OCI-LY7 (cell line): ENCODE measurements at places on chromosomes 11 and 22. TPM values are rescaled to one million over a fixed set of nuclear protein-coding genes. Genes with fewer than 3 reads are reported as not detected.

Gene OR5J2
- not detected in 2 replicates for total RNA-seq

- no peak for DNase-seq
Measured at GRCh38 chr22:47380692-47381091, 618.2 kb downstream of the TBC1D22A start.

DNA sequence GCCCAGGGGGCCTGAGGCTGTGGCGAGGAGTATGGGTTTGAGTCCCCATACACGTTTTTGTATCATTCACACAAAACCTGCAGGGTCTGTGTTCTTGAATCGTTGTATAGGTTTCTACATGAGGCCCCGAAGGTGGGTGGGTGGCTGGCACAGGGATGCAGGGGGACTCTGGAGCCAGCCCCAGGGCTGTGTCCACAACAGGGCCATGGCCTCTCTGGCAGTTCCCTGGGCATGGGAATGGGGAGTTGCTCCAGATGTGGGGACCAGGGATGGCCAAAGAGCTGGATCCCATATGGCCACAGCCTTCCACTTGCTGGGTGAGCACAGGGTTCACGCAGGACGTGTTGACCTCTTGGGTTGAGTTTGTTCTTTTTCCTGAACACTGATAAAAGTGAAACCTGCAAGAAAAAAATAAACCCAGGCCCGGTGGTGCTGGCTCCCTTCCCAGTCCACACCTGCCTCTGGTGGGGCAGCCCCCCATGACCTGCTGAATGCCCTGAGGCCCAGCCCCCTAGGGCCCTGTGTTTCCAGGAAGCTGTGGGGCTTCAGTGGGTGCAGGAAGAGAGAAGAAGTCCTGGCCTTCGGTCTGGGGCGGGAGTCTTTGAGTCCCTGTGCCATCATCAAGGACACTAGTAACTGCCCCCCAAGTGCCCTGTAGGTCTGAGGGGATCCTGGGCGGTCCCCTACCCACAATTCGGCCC, 16.1 kb downstream of the MYRF start:
- DNase-seq, result no peak

DNA sequence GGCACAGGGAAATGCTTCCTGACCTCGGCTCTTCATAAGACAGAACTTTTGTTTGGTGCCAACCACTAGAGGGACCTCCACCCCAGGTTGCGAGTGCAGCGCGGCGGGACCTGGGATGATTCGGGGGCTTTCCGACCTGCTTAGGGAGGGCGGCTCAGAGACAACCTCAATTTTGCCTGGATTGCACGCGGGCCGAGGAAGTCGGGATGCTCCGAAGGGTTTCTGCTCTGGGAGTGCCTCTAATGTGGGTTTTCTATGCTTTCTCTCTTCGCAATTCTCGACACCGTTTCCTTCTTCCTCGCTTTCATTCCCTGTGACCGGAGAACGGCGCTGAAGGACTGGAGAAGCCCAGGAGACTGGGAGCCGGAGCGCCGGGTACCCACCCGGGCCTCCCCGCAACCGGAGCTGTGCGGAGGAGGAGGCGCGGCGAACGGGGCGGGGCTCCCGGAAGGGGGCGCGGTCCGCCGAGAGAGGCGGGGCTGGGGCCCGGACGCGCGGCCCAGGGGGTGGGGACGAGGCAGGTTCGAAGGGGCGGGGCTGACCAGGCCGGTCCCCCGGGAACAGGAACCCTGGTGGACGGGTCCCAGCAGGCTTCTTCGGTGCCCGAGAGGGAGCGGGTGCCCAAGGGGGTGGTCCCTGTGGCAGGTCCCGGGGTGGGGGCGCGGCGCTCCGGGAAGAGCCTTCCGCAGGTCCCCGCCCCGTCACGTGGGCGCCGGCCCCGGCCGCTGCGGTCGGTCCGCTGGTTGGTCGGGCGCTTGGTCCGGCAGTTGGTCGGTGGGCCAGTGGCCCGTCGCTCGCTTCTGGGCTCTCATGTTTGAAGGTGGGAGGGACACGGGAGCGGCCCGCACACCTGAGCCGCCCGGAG, at the start of gene PPFIBP2:
Gene PPFIBP2 (plus strand): TSS at position 766 of the 865 bp plus-strand sequence. CDS start 35,477 bp downstream, outside the sequence.
- peak; percentile 86 for DNase-seq

GRCh38 chr22:44395118-44396005, 82.6 kb upstream of the SHISAL1 start:
- no peak for DNase-seq

DNA sequence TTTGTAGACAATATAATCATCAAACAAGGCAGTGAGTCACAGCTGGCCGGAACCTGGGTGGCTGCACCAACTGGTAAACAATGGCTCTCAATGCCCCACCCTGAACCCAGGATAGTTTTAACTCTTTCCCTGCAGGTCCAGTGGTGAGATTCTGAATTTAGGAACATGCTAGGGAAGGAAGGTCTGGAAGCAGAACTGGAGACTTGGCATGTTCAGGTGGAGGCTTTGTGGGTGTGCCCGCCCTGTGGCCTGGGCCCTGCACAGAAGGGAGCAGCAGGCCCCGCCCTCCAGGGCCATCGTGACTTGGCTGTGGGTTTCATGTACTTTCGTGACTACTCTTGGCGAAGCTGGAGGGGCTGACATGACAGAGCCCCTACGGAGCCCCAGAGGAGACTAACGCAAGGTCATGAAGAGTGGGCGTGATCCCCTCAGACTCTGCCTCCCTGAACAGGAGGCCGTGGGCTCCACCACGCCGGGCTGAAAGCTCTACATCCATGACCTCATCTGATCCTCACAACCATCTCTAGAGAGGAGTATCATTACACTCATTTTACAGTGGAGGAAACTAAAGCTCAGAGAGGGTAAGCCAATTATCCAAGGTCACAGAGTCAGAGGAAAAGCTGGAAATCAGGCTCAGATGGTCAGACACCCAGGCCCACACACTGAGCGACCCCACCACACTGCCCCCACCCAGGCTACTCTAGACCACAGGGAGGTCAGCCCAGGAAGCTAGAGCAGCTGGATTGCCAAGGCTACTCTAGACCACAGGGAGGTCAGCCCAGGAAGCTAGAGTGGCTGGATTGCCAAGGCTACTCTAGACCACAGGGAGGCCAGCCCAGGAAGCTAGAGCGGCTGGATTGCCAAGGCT, 27.3 kb downstream of the MAFF start:
- no peak for DNase-seq

Gene PRODH
- total RNA-seq, result not detected in 2 replicates

Gene MMP12
- not detected in 2 replicates for total RNA-seq

Gene EFCAB6
- not detected in 2 replicates for total RNA-seq

DNA sequence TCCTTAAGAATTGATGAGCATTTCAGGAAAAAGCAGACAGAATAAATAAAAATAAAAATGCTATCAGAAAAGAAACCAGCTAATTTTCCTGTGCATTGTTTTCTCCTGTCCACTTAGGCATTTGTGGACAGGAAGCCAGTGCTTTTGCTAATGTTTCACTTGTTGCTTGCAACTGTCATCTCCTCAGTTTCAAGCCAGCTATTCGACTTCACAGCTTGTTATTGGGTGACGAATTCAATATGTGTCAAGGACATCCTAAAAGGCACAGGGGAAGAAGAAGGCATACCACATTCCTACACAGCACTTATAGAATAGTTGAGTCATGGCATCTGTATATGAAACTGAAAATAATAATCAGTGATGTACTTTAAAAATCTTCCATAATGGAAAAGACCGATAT, 530.6 kb upstream of the KIRREL3 start:
- DNase-seq, result no peak

DNA sequence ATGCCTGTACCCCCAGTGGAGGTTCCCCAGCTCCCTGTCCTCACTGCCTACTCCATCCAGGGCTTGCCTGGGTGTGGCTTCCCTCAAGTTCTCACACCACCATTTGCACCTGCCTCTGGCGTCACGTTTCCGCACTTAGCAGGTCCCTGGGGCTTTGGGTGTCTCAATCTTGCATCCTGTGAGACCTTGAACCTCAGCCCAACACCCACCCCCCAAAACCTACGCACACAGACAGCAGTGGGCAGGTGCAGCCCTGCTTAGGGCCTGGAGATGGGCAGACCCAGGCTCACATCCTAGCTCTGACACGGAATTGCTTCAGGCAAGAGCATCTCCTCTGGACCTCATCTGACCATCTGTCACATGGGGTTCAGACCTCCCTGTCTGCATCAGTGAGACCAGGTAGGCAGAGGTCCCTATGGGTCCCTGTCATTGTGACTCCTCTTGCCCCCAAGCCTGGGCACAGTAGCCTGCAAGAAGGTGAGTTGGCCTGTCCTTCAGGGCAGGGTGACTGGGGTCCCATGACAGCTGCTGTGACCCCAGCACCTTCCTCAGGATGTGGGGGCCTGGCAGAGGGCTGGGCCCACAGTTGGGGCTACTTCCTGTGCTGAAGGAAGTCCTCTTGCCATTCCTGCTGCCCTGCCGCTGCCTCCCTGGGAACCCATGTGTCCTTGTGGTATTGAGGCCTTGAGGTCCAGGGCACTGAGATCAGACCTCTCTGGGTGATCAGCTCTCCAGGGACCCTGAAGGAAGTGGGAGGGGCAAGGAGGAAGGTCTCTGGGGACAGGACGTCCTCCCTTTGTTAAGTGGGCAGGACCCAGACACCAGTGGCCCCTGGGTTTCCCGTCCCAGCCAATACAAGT, 2.0 kb downstream of the SIPA1 start:
- peak; percentile 99 for DNase-seq

Gene NPTXR
- total RNA-seq, result 0.08 and 0.11 TPM in 2 replicates

DNA sequence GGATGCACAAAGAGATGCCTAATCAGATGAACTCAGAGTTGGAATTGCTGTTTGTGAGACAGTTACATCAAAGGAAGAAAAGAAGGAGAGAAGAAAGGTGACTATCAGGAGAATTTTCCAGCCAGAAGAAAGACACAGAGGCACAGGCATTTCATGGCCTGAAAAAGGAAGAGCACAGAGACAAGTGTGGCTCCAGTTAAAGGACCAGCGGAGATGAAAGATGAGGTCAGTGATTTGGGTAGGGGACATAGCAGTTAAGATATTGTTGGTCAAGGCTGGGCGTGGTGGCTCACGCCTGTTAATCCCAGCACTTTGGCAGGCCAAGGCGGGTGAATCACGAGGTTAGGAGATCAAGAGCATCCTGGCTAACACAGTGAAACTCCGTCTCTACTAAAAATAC, 3.4 kb upstream of the ZNF280A start:
- DNase-seq, result no peak

- no peak for DNase-seq
Measured at GRCh38 chr22:23146478-23147205, 1.4 kb downstream of the RAB36 start.

DNA sequence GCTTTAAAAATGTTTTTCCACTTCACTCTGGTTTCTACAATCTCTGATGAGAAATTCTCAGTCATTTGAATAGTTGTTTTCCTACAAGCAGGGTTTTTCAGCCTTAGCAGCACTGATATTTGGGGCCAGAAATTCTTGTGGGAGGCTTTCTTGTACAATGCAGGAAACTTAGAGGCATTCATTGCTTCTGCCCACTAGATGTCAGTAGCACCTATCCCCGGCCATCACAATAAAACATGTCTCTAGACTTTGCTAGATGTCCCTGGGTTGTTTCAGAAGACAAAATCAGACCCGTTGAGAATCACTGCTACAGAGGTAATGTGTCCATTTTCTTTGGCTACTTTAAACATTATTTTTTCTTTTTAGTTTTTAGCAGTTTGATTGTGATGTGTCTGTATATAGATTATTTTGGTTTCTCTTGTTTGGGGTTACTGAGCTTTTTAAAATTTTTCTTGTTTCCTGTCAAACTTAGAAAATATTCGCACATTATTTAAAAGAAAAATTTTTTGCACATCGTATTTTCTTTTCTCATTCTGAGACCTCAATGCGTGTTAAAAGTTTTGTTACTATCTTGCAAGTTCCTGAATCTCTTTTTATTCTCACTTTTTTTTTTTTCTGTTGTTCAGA, 60.8 kb upstream of the CCDC179 start:
- DNase-seq, result peak; percentile 42

- DNase-seq, result no peak
Measured at GRCh38 chr11:99505316-99505715, 484.6 kb downstream of the CNTN5 start.

- no peak for DNase-seq
Measured at GRCh38 chr11:120680322-120680721, 168.8 kb downstream of the GRIK4 start.

DNA sequence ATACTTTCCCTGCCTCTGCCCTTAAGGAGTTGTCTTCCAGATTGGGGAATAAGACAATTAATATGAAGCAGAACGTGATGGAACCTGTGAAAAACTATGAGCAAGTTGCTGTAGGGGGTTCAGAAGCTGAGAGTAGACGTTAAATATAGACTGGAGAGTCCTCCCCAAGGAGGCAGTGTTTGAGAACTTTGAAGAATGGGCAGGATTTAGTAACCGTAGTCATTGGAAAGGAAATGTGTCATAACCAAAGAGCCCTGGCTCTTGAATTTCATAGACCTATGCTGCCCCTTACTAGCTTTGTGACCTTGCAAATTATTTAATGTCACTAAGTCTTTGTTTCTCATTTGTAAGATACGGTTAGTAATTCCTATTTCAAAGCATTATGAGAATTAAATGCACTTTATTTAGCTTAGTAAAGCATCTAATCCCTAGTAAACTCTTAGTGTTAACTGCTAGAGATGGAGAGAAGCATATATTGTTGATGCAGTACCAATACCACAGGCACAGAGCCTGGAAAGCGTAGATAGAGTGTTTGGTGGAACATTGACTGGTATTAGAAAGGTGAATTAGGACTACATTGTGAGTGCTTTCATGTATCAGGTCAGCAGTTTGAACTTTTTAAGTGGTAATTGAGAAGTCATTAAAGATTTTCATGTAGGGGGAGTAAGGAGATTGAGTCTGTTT, 54.1 kb downstream of the MCAM start:
- no peak for DNase-seq

DNA sequence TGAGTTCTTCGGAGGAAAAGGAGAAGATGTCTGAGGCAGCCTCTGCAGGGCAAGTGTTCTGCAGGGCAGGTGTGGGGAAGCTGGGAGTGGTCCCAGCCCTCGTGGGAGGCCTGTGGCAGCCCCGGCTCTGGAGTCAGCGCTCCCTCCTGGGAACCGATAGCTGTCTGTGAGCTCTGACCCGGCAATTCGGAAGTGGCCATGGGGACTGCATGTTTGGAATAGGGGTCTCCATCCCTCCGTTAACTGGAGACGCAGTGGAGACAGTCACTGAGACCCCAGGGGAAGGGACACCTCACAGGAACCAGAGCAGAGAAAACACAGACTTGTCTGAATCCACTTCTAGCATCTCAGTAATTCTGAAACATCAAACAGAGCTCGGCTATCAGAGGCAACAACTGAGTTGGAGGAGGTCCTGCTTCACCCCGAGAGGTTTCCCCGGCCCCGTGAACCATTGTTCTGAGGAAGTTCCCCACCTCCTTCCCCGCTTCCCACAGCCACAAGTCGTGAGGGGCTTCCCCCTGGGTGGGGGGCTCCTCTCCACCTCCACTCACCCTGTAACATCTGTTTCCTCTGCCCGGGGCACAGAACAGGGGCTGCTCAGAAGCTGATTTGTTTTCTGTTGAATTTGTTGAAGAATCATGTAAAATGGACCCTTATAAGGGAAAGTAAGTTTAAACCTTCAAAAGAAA, 99.6 kb downstream of the BRD1 start:
- DNase-seq, result no peak

- peak; percentile 85 for DNase-seq
Measured at GRCh38 chr11:69296890-69297786, 3.2 kb downstream of the MYEOV start.

Gene FAM111B
- total RNA-seq, result 38.1 and 39.8 TPM in 2 replicates

DNA sequence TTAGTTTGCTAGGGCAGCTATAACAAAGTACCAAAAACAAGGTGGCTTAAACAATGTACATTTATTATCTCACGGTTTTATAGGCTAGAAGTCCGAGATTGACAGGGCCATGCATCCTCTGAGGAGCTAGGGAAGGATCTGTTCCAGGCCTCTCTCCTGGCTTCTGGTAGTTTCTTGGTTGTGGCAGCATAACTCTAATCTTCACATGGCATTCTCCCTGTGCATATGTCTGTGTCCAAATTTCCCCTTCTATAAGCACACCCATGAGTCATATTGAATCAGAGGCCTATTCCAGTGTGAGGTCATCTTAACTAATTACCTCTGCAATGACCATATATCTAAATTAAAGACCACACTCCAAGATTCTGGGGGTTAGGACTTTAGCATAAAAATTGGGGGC, 31.3 kb upstream of the MMP13 start:
- no peak for DNase-seq
